ENCODE measurements at places on chromosomes 1 and 21. TPM values are rescaled to one million over a fixed set of nuclear protein-coding genes. Genes with fewer than 3 reads are reported as not detected.

DNA sequence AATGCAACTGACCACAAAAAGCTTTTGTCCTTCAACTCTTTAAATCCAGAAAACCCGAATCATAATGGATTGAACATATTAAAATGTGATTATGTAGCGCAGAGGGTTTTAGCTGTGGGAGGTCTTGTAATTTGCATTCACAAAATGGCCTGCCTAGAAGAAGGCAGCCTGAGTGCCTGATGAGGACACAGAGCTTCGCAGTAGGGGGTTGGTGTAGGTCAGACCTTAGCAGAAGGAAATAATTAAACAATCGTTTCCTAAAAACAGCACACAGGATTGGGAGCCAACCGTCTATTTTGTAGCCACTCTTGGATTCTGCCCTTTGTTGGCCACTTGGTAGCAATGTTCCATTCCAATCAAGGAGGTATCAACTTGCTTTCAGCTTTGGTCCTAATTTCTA, 195.7 kb upstream of the KIAA0040 start:
- H3K27me3 ChIP-seq = peaks cover 2% of the 10 kb centered on the region
- no peak overlapping the region for H3K4me3 ChIP-seq
- no peaks in the 10 kb centered on the region for H3K36me3 ChIP-seq
- H3K27ac ChIP-seq = no peak overlapping the region

GRCh38 chr1:20634594-20635084, 1.4 kb downstream of the PINK1 start:
- peaks cover 10% of the 10 kb centered on the region for H3K4me1 ChIP-seq
- DNase-seq = peak; percentile 33
- H3K27ac ChIP-seq = no peak overlapping the region
- H3K27me3 ChIP-seq = peaks cover 2% of the 10 kb centered on the region

DNA sequence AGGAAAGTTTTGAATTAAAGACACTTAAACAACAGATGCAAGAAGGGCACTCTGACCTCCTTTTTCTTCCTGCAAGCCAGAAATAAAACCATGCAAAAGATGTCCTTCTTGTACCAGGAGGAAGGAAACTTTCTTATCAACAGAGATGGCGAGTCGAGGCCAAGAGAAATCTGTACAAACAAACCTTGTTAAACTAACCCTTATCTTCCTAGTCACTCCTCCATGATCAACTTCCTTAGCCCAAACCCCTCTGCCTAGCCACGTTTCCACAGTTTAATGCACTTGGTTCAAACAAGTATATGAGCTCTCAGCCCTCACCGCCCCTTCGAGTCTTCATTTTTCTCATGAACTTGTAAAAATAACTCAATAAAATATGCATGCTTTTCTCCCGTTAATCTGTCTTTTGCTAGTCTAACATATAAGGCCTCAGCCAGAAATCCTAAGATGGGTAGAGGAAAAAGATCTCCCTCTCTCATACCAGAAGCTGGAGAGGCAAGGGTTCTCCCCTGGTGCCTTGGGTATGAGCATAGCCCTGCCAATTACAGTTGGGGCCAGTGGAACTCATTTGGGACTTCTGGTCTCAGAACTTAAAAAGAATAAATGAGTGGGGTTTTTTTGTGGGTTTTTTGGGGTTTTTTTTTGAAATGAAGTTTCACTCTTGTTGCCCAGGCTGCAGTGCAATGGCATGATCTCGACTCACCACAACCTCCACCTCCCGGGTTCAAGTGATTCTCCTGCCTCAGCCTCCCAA, 141.7 kb upstream of the SOD1 start:
- no peak overlapping the region for H3K4me3 ChIP-seq
- DNase-seq = no peak
- peaks cover 5% of the 10 kb centered on the region for H3K4me1 ChIP-seq
- H3K27me3 ChIP-seq = peaks cover 4% of the 10 kb centered on the region

GRCh38 chr1:171595324-171595723, 26.7 kb upstream of the MYOCOS start:
- H3K36me3 ChIP-seq = peaks cover 45% of the 10 kb centered on the region
- DNase-seq = no peak
- no peak overlapping the region for H3K4me3 ChIP-seq
- no peak overlapping the region for H3K27ac ChIP-seq

The GBP7 gene
- 0.26 TPM for total RNA-seq

The CELSR2 gene
- 5.2 TPM for total RNA-seq
